ENCODE measurements at places on chromosomes 11 and 22.
A peak's percentile ranks its signal among the peaks of the same experiment; 100 is the strongest.

GRCh38 chr11:38046571-38047135 is 1448.6 kb upstream of the RAG2 start:
- no peak for DNase-seq

DNA sequence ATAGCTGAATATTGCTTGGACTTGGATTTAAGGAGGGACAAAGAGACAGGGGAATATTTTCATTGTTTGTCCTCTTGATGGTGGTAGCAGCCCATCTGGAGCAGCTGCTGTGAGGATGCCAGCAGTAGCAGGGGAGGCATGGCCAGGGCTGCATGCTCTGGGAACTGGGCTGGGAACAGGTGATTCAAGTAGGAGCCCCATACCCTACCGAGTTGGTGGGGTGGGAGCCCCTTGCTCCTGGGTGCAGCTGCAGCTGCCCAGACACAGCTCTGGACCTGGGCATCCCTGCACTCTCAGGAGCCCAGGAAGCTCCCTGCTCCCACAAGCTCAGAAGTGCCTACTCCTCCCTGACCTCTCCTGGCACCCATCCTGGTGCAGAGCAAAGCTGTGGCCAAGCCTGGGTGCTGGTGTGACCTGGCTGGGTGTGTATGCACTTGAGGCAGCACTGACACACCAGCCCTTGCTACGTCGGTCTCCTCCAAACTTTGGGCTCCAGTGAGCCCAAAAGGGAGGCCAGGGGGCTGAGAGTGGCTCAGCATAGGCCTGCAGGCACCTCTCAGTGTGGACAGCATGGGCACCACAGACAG is 341.8 kb upstream of the CCDC179 start:
- no peak for DNase-seq

DNA sequence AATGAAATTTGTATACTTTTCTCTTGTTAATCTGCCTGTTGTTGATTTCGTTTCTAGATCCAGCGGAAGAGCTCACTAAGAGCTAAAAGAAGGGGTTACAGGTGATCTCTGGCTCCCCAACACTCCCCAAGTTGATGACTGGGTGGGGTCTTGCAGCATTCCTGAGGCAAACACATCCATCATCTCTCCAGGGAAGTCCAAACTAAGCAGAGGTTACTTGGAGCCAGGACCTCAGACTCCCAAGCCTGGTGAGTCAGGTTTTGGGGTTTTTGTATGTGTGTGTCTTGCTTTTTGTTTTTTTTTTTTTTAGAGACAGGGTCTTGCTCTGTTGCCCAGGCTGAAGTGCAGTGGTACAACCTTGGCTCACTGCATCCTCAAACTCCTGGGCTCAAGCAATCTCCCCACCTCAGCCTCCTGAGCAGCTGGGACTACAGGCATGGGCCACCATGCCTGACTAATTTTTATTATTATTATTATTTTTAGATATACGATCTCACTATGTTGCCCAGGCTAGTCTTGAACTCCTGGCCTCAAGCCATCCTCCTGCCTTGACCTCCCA is 11.5 kb upstream of the RPS3 start:
- DNase-seq, result no peak

GRCh38 chr11:131583938-131584337 is 213.5 kb downstream of the NTM start:
- DNase-seq, result no peak

DNA sequence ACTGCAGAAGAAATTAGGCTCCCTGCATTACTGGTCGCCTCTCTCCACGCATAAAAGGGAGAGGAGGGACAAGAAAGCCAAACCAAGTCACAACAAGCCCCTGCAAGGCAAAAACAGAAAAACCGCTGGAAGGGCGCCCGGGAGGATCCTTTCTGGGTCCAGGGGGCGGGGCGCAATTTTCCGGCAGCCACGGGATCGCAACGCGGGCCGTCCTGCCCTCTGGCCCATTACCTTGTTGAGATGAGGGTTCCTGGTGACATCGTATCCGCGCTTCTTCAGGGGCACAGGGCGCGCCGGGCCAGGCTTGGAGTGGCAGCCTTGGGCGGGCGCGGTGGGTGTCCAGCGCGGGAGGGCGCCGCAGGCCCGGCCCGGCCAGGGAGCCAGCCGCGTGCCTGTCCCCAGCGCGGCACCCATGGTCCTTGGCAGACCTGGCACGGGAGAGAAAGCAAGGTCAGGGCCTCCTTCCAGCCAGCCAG is 847 bp downstream of the ME3 start:
- DNase-seq, result no peak

- no peak for DNase-seq
Observed at GRCh38 chr11:1943977-1944376, 3.2 kb upstream of the MRPL23 start.

DNA sequence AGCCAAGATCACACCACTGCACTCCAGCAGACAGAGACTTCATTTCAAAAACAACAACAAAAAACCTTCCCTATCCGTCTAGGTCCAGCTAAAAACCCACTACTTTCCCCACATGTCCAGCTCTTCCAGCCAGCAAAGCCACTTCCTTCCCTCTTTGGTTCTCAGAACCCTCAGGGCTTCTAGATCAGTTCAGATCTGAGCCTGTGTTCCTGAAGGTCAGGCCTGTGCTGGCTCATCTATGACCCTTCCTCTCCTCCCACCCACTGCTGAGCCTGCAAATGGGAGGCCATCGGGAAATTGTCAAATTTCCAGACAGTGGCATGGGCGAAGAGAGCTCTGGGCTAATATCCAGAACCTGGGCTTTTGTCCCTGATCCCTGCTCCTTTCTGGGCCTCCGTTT is 37.8 kb downstream of the SLCO2B1 start:
- DNase-seq, result no peak

DNA sequence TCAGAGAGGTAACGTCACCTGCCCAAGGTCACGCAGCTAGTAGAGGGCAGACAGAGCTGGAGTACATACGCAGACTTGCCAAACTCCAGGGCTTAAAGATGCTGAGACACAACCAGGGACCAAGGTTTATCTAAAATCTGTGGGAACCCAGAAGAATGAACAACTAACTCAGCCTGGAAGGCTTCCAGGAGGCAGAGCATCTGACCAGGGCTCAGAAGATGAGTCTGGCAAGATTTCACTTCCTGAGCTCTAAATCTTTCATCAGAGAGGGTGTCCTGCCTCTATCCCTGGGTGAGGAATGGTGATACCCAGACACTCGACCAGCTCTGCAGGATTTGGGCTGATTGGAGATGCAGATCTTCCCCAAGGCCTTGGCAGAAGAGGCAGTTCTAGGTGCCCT is 9.1 kb downstream of the GAL3ST1 start:
- no peak for DNase-seq

DNA sequence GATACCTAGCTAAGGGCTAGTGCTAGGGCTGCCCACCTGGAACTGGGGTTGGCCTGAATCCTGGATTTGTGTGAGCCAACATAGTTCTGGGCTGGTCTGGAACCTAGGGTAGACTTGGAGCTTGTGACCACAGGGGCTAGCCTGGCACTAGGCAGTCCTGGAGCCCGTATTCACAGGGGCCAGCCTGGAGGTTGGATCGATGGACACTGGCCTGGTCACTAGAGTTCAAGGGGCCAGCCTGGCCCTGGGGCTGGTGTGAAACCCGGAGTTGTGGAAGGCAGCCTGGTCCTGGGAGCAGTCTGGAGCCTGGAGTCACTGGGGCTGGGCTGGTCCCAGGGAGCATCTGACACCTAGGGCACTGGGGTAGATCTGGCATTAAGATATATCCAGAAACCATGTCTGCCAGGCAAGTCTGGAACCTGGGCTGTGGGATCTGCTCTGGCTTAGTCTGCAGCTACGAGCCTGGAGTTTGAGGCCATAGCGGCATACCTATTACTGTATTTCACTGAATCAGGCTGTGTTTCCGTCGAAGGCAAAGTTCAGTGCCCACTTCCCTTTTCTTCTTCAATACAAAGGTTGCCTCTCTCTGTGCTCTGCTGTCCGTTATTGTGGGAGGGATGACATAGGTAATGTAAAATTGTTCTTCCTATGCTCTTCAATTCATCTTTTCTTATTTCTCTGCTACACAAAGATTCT is 9.1 kb upstream of the GLYATL1B start:
- DNase-seq, result no peak

DNA sequence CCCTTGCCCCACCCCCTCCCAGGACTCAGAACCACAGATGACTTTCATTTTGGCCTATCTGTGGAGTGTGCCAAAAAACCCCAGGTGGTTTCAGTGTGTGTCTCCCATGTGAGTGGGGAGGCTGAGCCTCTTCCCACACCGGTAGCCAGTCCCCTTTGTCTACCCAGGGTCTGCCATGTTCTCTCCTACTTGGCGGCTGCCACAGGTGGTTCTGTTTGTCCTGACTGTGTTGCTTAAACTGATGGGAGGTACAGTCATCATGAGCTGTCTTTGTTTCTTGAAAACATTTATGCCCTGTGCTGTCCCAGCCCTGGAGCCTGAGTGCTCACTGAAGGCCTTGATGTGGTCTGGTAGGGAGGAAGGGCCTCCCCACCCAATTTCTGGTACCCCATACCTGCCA is 39.7 kb upstream of the SUSD2 start:
- no peak for DNase-seq

- no peak for DNase-seq
Observed at GRCh38 chr11:13149991-13150390, 127.6 kb upstream of the BMAL1 start.

- DNase-seq, result no peak
Observed at GRCh38 chr11:46808799-46809431, 37.2 kb downstream of the CKAP5 start.

DNA sequence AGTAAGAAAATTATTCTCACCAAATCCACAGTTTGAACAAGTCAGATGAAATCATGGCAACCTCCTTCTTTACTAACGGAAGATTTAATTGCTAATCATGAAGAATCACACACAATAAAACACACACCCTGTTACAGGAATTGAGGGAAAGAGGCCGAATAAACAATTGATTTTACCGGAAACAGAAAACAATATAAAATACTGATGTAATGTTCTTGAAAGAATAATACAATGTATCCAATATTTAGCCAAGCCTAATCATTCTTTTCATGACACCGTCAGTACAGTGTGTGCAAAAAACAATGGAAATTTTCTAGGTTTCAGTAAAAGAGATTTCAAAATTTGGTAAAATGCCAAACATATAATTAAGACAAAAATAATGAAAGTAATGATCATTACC is 23.4 kb downstream of the ASRGL1 start:
- DNase-seq, result no peak

DNA sequence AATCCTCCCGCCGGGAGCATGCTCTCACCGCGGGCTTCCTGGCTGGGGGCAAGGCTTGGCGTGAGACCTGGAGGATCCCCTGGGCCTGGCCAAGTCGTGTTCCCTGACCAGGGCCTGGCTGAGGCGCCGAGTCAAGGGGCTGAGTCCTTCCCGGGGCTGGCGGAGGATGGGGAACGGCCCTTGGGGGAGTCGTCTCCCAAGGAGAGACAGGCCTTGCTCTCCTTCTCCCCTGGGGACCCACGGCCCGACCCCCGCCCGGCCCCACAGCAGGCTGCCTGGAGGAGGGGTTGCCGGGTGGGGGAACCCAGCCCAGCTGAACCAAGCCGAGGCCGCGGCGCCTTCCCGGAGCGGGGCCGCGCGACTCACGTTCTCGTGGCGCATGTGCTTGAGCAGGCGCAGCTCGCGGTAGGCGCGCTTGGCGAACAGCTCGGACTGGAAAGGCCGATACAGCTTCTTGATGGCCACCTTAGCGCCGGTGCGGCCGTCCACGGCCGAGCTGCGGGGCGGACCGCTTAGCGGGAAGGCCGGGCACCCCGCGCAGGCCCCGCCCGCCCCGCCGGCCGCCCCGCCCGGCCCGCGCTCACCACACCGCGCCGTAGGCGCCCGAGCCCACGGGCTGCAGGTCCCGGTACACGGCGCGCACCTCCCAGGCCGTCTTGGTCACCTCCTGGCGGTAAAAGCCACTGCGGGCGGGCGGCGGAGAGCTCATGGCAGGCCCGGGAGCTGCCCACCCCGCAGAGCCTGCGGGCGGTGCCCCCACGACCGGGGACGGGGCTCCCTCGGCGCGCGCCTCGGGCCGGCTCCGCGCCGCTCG is 475 bp downstream of the MAPK12 start:
- no peak for DNase-seq

GRCh38 chr11:11798586-11799438 is 43.0 kb upstream of the USP47 start:
- DNase-seq, result peak; percentile 62

Data from stimulated activated CD4-positive, alpha-beta T cell treated with anti-CD3 and anti-CD28 coated beads, TNF-alpha, amount 100 ng/mL, for 1 hour (primary cell).